ENCODE measurements at places on chromosomes 11 and 22.

- no peak for DNase-seq
Observed at GRCh38 chr11:21446939-21447590, 745.8 kb upstream of the ANO5 start.

GRCh38 chr11:9461063-9461759, 399 bp downstream of the ZNF143 start:
- DNase-seq: peak; percentile 95

GRCh38 chr22:29139965-29140782, 65.5 kb upstream of the EMID1 start:
- DNase-seq: peak; percentile 88

- DNase-seq: no peak
Observed at GRCh38 chr11:69811431-69811830, 7.8 kb downstream of the FGF3 start.

DNA sequence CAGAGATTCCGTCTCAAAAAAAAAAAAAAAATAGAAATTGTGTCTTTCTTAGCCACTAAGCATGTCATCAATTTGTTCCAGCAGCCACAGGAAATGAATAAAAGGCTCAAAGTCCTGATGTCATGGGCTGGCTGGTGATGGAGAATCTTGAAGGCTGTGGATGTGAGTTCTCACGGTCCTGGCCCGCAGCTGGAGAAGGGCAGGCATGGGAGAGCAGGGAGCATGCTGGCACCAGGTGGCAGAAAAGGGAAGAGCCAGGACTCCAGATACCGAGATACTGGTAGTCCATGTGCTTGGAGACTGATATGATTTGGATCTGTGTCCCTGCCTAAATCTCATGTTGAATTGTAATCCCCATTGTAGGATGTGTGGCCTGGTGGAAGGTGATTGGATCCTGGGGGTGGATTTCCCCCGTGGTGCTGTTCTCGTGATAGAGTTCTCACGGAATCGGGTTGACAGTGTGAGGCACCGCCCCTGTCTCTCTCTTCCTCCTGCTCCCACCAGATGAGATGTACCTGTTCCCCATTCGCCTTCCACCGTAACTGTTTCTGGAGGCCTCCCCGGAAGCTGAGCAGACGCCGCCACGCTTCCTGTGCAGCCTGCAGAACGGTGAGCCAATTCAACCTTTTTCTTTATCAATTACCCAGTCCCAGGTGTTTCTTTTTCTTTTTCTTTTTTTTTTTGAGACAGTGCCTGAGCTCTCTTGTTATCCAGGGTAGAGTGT, 18.1 kb downstream of the MRGPRD start:
- peak; percentile 43 for DNase-seq

GRCh38 chr11:128040603-128041002, 546.8 kb downstream of the ETS1 start:
- peak; percentile 69 for DNase-seq

GRCh38 chr11:112789481-112789880, 171.7 kb upstream of the NCAM1 start:
- DNase-seq: no peak

GRCh38 chr11:34641456-34641855, 20.6 kb downstream of the EHF start:
- DNase-seq: no peak

GRCh38 chr22:41229730-41230400, 10.9 kb downstream of the CHADL start:
- DNase-seq: no peak

DNA sequence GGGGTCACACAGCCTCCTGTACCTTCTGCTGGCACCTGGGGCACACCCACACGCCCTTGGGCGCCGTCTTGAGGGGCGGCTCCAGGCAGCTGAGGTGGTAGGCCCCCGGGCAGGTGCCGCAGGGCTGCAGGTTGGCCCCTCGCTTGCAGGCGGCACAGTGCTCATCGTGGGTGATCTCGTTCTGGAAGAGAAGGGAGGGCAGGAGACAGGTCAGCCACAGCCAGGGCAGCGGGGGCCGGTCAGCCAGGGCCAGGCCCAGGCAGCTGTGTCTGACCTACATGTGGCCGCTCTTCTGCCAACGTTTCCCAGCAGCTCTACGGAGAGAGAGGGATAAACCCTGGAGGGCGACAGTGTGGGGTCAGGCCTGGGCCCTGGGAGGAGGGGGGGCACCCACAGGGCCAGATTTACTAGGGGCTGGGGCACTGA, 121.9 kb downstream of the PHF21B start:
- DNase-seq: no peak

Measured in AG10803 (cell line).